ENCODE measurements at places on chromosomes 7 and 10.

- H3K4me1 ChIP-seq = peaks cover 45% of the 10 kb centered on the region
- H3K27ac ChIP-seq = no peak overlapping the region
- peaks cover 14% of the 10 kb centered on the region for H3K36me3 ChIP-seq
- H3K4me3 ChIP-seq = peak overlapping the region; percentile 54
- DNase-seq = peak; percentile 81
- peaks cover 66% of the 10 kb centered on the region for H3K27me3 ChIP-seq
Observed at GRCh38 chr7:150988230-150989226, 2.3 kb upstream of the NOS3 start.

- DNase-seq = no peak
- H3K4me1 ChIP-seq = peaks cover 15% of the 10 kb centered on the region
- H3K36me3 ChIP-seq = peaks cover 5% of the 10 kb centered on the region
- no peak overlapping the region for H3K4me3 ChIP-seq
Observed at GRCh38 chr10:8312781-8313180, 258.3 kb downstream of the GATA3 start.

GRCh38 chr7:114922026-114922651 lies at the start of gene MDFIC:
MDFIC (plus strand) TSS chr7:114922094; CDS start chr7:114923034, 940 bp downstream.
- no peaks in the 10 kb centered on the region for H3K27me3 ChIP-seq
- H3K36me3 ChIP-seq = peaks cover 27% of the 10 kb centered on the region
- H3K27ac ChIP-seq = peak within 1 kb of the TSS; percentile 99
- peak; percentile 65 for DNase-seq
- peaks cover 32% of the 10 kb centered on the region for H3K4me1 ChIP-seq

DNA sequence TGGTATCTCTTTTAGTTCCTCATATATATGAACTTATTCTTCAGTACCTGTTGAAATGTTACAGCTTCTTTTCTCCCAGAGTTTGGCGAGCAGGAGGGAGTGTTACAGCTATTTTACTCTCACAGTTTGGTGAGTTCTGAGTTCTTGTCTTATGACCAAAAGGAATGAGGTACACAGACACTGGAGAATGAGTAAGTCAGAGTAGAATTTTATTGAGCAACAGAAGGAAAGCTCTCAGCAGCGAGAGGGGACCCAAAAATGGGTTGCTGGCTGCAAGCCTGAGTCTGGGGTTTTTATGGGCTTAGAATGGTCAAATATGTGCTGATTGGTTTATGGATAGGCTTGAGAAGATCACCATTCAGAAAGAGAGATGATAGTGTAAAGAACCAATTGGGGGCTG lies 175.2 kb downstream of the CDK14 start:
- H3K36me3 ChIP-seq = no peaks in the 10 kb centered on the region
- no peak overlapping the region for H3K27ac ChIP-seq
- no peak overlapping the region for H3K4me3 ChIP-seq
- H3K27me3 ChIP-seq = no peaks in the 10 kb centered on the region
- no peak for DNase-seq

DNA sequence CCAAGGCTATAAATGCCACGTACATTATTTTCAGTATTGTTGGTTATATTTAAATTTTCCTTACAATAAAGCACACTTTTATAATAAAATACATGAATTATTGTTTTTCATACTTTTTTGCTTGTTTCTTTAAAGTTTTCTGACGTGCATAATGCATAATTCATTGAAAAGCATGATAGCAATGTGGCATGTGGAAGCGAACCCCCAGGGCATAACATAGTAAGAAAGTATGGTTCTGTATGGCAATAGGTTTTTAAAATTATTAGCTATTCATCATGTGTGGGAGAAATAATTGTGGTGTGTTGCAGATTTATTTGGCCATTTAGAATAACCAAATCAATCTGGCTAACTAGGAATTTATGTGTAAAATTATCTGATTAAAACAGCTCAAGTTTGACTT lies 7.4 kb upstream of the HBP1 start:
- peaks cover 5% of the 10 kb centered on the region for H3K4me1 ChIP-seq
- peaks cover 8% of the 10 kb centered on the region for H3K27me3 ChIP-seq
- DNase-seq = no peak
- no peak overlapping the region for H3K27ac ChIP-seq
- no peaks in the 10 kb centered on the region for H3K36me3 ChIP-seq

GRCh38 chr10:89351412-89351779 lies 23.6 kb downstream of the IFIT3 start:
- DNase-seq = peak; percentile 28
- no peaks in the 10 kb centered on the region for H3K36me3 ChIP-seq
- H3K4me1 ChIP-seq = peaks cover 20% of the 10 kb centered on the region
- H3K27me3 ChIP-seq = peaks cover 51% of the 10 kb centered on the region
- no peak overlapping the region for H3K4me3 ChIP-seq
- H3K27ac ChIP-seq = no peak overlapping the region

DNA sequence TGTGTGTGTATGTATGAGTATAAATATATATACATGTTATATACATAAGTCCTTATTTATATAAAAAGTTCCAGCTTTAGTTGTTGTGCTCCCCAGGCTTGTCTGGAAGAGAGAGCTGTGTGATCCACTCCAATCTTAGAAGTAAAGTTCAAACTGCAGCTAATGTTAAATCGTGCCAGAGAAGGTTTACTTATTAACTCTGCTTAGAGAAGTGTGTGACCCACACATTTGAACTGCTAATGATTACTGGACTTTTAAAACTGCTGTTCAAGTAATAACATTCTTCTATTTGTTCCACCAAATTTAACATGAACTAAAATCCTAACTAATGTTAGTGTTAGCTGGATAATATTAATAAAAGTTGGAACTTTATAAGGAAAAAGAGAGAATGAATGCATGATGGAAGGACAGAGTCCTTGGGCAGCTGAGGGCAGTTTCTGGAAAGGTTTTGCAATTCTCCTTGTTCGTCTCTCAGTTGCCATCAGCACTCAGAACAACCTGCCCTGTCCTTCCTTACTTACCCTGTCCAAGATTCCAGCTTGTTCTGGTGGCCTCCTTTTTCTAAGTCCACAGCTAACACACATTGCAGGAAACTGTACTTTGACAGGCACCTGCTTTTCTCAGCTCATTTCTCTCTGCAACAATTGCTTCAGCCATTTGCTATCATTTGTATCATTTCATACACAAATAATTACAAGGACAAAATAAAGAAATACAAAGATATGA lies 162.6 kb downstream of the FAM107B start:
- no peak for DNase-seq
- H3K36me3 ChIP-seq = no peaks in the 10 kb centered on the region
- H3K27ac ChIP-seq = no peak overlapping the region

GRCh38 chr7:131547589-131547988 lies 8.8 kb downstream of the PODXL start:
- DNase-seq = no peak
- H3K4me1 ChIP-seq = peaks cover 11% of the 10 kb centered on the region
- no peak overlapping the region for H3K4me3 ChIP-seq
- no peak overlapping the region for H3K27ac ChIP-seq
- H3K36me3 ChIP-seq = no peaks in the 10 kb centered on the region
- H3K27me3 ChIP-seq = peaks cover 30% of the 10 kb centered on the region

DNA sequence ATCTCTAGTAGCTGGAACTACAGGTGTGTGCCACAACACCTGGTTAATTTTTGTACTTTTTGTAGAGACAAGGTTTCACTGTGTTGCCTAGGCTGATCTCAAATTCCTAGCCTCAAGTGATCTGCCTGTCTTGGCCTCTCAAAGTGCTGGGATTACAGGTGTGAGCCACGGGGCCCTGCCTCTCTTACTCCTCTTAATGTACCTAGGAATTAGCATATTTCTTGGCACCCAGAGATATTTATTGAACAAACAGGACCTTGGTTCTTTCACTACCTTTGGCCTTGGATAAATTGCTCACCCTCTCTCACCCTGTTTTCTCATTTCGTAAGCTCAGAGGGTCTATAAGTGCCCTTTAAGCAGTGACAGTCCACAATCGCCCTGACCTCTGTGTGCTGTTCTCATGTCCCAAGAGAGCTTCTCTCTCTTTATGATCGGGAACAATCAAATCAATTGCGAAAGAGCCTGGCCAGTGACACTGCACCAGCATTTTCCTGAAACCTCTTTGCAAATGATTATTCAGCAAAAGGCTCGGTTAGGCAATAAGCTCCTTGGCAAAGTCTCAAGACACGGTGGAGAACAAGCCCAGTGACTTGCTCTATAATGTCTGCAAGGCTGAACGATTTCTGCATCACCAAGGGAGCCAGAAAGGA lies 117.7 kb downstream of the APBB1IP start:
- H3K4me3 ChIP-seq = no peak overlapping the region
- no peak for DNase-seq
- H3K36me3 ChIP-seq = peaks cover 67% of the 10 kb centered on the region
- H3K4me1 ChIP-seq = no peaks in the 10 kb centered on the region
- no peak overlapping the region for H3K27ac ChIP-seq

Data from activated naive CD4-positive, alpha-beta T cell treated with anti-CD3 and anti-CD28 coated beads, Interleukin-2, amount 10 ng/mL, durations not matched to agents 7 days and 5 days (primary cell).